ENCODE measurements at places on chromosomes 5 and 9. TPM values are rescaled to one million over a fixed set of nuclear protein-coding genes. Genes with fewer than 3 reads are reported as not detected.

LCN10 gene
- not detected for total RNA-seq

PCDHGB1 gene
- 0.34 TPM for total RNA-seq

NXNL2 gene
- total RNA-seq, result under 0.01 TPM

DAB2 gene
- 0.34 TPM for total RNA-seq

EQTN gene
- 0.14 TPM for total RNA-seq

OBP2B gene
- not detected for total RNA-seq

SAPCD2 gene
- total RNA-seq, result 2.1 TPM

MAP1B gene
- total RNA-seq, result 15.4 TPM

TRPM6 gene
- under 0.01 TPM for total RNA-seq

FAM153A gene
- under 0.01 TPM for total RNA-seq

PCDHA5 gene
- 0.21 TPM for total RNA-seq

GABRA1 gene
- total RNA-seq, result not detected

INSL6 gene
- total RNA-seq, result not detected

ORM2 gene
- not detected for total RNA-seq

DAB2IP gene
- total RNA-seq, result 10.3 TPM

FRMD3 gene
- 0.43 TPM for total RNA-seq

GHR gene
- total RNA-seq, result 4.6 TPM

TICAM2 gene
- total RNA-seq, result 0.50 TPM

CCL19 gene
- not detected for total RNA-seq

All from nasal cavity respiratory epithelium epithelial cell of viscerocranial mucosa (primary cell).